ACHN (cell line): ENCODE measurements at places on chromosomes 1 and 21.

GRCh38 chr1:173285048-173285447, 77.9 kb upstream of the TNFSF4 start:
- DNase-seq = no peak

GRCh38 chr1:96580920-96581319, 140.7 kb upstream of the PTBP2 start:
- DNase-seq = no peak

GRCh38 chr21:41884501-41885030, 5.4 kb upstream of the PRDM15 start:
- no peak for DNase-seq

- no peak for DNase-seq
Measured at GRCh38 chr1:156493742-156494141, 6.8 kb downstream of the MEF2D start.

GRCh38 chr1:241240069-241240468, 116.9 kb downstream of the RGS7 start:
- no peak for DNase-seq

DNA sequence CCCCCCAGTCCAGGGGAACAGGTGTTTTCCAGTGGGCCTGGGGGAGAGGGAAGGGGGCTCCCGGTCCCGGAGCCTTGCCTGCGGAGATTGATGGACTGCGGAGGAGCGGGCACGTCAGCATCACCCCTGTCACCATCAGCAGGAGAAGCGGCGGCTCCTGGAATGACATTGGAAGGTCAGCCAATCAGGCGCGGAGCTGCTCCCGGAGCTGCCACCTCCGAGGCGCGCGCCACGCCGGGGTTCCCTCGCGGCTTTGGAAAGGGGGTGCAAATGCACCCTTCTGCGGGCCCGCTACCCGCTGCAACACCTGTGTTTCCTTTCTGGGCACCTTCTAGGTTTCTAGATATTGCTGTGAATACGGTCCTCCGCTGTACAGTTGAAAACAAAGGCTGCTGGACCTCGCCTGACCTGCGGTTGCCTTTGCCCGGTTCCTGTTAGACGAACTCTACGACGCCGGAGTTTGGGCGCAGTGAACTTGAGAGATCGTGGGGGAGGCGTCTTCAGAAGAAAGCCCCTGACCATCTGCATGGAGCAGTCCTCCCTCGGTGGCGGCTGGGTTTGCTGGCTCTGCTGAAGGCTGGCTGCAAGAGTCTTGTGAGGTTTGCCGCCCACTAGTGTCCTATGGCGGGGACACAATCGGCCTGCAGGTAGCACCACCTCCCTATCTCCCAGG, 5.3 kb downstream of the DSCAM start:
- DNase-seq = peak; percentile 2

DNA sequence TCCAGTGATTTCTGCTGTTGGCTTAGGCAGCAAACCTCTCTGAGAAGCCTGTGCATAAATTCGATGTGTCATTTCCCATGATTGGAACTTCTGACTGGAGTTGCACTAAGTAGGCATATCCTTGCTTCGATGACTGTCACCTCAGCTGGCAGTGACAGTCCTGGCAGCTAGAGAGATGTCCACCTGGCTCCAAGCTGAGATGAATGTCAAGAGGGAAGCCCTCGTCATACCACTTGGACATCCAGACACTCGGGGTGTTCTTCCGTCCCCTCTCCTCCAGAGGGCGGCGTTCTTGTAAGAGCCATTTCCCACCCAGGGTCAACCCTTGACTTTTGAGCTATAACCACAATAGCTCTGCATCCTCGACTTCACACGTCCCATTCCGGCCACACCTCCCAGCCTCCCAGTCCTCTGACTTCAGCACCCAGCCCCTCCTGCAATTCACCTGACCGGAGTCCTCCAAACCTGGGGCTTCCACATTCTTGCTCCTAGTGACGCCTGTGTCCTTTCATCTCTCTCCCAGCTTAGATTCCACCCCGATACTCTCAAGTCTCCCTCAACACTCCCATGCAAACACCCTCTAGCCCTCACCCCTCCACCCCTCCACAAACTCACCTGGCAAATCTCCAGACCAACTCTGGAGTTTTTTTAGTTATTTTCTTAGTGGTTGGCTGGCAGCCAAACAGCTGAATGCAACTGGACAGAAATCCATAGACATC, 17.3 kb downstream of the CA6 start:
- DNase-seq = peak; percentile 55

- no peak for DNase-seq
Measured at GRCh38 chr1:8217011-8217711, 100.8 kb upstream of the SLC45A1 start.

GRCh38 chr1:149962039-149962647, 25.5 kb upstream of the MTMR11 start:
- DNase-seq = peak; percentile 80

DNA sequence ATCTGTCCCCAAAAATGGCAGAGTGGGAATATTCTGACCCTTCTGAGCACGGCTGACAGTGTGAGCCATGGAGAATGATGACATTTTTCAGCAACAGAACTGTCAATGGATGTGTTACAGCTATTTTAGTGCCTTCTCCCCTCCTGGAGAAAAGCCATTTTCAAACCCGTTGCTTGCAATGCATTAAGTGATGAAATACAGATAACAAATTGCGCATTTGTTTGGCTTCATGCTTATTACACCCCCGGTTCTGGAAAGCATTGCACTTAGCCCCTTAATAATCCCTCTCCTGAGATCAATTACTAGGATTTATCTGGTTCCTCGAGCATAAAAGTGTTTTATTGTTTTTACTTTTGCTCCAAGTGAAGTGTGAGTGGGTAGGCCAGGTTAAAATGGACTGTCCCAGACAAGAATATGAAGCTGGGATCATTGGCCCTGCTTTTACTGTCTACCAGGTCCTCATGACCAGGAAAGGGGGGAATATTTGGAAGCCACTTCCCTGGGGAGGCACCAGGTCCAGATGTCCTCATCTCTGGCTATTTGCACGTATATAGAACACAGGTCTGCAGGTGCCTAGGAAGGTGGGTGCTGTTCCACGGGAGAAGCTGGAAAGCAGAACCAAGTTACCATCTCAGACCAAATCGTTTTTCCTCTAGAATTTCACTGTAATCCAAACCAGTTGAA, 37.5 kb upstream of the HHAT start:
- no peak for DNase-seq

DNA sequence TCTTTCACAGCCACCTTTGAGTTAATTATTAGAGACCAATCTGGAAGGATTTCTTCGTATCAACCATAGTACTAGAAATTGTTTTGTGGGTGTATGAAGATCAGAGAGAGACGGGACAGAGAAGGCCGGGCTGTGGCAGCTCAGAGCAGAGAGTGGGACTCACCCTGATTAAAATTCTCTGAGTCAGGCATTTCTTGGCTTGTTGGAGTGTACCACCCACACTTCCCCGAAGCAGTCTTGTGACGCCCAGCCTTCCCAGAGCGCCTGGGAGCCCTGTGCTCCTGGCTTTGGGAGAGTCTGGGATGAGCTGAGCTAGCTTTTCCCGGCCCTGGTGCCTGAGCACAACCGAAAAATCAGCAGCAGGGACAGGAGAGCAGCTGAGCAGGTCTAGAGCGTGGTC, 19.4 kb downstream of the PLEKHM2 start:
- peak; percentile 79 for DNase-seq

DNA sequence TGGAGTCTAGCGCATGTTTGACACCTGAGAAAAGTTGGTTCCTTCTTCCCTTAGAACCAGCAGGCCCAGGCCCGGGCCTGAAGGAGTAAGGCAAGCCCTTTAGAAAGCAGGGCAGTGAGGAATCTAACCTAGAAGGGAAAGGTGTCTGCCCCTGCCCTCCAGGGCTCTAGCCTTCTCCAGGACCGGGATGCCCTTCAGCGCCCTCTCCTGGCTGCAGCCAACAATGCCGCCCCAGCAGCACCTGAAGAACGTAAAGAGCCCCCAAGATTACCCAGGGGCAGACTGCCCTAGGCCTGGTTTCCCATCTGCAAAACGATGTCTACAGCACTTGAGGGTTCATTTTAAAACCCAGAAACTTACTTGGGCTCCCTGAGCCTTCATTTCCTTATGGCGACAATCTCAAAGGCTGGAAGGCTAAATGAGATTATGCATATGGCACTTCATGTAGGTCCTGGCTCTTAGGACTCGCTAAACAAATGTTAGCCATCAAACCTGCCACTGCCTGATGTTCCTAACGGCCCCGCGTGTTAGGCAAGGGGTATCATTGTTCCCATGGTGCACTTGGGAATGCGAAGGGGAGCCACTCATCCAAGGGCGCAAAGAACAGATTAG, 106.7 kb upstream of the KLHDC7A start:
- peak; percentile 29 for DNase-seq

DNA sequence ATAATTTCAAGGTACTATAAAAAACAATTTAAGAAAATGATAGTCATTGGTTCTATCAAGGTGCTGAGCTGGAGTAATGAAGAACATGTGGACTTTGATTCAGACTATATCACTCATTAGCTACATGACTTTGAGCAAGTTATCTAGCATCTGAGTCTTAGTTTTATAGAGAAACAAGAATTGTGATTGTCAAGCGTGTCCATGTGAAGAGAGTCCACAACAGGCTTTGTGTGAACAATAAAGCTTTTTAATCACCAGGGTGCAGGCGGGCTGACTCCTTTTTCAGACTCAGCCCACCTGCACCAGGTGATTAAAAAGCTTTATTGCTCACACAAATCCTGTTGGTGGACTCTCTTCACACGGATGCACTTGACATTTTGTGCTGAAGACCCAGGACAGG, 26.6 kb upstream of the DMRTB1 start:
- no peak for DNase-seq

DNA sequence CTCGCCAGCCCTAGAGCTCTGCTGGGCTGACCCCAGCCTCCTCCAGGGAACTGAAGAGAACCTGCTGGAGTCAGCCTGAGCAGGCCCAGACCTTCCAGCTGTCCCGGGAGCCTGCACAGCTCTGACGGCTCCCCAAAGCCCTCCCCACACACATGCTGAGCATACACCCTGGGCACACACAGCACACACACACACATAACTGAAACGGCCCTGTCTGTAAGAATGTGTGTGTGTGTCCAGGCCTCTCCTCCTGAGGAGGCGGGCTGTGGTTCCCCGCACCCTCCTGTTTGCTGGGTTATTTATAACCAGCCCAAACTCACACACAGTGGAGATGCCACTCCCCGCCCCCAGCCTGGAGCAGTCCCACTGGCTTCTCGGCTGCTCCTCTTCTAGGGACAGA, 20.2 kb downstream of the SDC3 start:
- no peak for DNase-seq

GRCh38 chr1:228356897-228357680, 49.5 kb downstream of the TRIM11 start:
- DNase-seq = no peak

DNA sequence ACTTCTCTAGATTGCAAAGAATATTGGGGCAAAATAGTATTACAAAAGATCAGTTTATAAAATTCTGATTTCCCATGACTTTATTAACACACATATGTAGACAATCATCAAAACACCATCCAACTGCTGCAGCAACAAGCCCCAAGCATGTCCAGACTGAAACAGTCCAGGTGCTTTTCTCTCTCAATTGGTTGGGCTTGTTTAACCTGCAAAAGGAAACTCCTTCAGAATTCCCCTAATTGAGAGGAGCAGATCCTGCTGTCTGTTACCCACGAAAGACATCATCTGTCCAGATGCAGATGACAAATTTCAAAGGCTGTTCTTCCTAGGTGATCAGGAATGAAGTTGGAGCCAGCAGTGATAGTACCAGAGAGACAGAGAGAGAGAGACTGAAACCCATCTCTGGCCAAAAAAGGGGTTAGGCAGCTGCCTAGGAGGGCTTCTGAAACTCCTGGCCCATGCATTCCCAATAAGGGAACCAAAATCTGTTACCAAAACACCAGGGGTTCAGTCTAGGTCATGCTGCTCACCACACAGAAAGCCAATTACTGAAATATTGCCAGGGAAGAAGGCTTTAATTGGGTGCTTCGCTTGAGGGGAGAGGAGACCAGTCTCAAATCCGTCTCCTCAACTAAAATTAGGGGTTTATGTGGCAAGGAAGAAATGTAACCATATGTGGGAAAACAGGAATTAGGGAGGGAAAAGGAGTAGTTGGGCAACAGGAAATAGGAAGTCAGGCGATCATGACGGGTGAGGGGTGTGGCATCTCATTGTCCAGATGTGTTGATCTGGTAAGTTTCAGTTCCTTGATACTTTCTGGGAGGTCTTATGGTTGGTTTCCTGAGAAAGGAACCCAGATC, 34.7 kb upstream of the RGL1 start:
- DNase-seq = no peak

GRCh38 chr1:38567401-38567800, 292.2 kb downstream of the RRAGC start:
- DNase-seq = no peak

- no peak for DNase-seq
Measured at GRCh38 chr21:45838634-45839033, 142.9 kb upstream of the COL6A1 start.

DNA sequence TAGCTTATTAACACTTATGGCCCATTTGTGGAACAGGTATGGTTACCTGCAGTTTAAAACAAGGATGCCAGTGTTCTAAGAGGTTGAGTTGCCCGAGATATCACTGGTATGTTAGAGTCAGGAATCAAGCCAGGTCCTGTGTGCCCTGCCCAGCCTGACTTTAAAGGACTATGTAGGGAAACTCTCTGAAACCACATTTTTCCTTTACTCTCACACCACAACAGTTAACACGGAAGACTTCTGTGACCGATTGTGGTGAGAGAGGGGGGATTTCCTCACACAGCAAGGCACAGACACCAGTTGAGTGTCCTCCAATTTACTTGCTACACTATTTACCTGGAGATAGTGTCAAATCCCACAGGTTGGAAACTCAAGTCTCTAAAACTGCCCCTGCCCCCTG, 47.8 kb downstream of the UCK2 start:
- no peak for DNase-seq
